ENCODE measurements at places on chromosomes 2 and 18.

DNA sequence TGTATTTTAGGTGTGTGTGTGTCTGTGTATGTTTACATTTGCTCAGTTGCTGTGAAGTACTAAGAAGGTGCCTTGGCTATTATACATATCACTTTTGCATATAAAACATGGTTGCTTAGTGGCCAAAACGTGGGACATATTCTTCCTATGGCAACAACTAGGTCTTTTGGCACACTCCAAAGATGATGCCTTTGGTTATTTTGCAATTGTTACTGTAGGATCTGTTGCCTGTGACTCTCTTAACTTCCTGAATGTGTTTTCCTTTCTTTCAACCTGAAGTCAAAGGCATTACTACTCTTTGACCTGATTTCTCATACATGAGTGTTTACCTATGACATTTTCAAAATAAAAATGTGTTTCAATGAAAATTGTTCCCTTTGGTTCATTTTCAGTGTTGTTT is 160.5 kb downstream of the UBE2E3 start:
- DNase-seq: no peak

- no peak for DNase-seq
Measured at GRCh38 chr2:80141007-80141726, 163.4 kb downstream of the LRRTM1 start.

- DNase-seq: no peak
Measured at GRCh38 chr2:175955136-175955535, 46.9 kb downstream of the LNPK start.

- DNase-seq: no peak
Measured at GRCh38 chr2:181904022-181904632, 12.6 kb downstream of the ITPRID2 start.

GRCh38 chr18:70554854-70555445 is 266.1 kb downstream of the SOCS6 start:
- no peak for DNase-seq
